AG08396 (cell line): ENCODE measurements at places on chromosomes 11 and 22.

GRCh38 chr22:41699264-41700107 lies at the start of gene MEI1:
TSS of gene MEI1 (plus strand) at chr22:41699503. CDS start at chr22:41699539, 36 bp downstream.
- DNase-seq = peak; percentile 96

- DNase-seq = no peak
Observed at GRCh38 chr11:70829134-70829885, 423.1 kb downstream of the SHANK2 start.

DNA sequence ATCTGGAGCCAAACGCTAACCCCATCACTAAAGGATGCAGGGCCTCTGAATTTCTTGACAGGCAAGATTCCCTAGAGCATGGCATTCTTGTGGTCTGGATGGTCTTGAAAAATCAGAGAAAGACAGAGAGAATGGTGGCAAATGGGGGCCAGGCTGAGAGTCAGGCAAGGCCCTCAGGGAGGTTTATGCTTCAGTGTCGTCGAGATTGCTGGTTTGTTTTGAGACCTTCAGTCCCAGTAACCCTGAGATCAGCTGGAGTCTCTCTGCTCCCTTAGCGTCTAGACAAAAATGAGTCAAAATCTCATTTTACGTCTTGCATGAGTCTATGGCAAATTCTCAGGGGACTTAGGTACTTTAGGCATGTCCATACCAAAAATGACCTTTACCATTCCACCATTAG lies 539.3 kb downstream of the SOX6 start:
- DNase-seq = no peak

DNA sequence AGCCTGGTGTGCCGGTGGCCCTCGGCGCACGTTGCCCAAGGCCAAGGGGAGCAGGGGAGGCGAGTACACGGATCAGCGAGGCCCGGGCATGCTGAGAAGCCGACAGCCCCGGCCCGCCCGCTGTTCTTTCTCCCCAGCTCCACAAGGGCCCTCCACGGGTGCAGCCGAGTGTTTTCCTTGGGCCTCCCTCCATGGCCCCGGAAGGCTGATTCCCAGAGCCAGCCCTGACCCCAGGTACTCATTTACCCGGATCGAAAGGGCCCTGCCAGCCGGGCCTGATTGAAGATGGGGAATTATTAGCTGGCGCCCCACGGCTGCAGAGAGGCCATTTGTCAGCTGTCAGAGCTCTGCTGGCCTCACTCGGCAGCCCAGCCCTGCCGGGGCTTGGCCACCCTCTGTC lies 53.1 kb downstream of the WNT7B start:
- no peak for DNase-seq

DNA sequence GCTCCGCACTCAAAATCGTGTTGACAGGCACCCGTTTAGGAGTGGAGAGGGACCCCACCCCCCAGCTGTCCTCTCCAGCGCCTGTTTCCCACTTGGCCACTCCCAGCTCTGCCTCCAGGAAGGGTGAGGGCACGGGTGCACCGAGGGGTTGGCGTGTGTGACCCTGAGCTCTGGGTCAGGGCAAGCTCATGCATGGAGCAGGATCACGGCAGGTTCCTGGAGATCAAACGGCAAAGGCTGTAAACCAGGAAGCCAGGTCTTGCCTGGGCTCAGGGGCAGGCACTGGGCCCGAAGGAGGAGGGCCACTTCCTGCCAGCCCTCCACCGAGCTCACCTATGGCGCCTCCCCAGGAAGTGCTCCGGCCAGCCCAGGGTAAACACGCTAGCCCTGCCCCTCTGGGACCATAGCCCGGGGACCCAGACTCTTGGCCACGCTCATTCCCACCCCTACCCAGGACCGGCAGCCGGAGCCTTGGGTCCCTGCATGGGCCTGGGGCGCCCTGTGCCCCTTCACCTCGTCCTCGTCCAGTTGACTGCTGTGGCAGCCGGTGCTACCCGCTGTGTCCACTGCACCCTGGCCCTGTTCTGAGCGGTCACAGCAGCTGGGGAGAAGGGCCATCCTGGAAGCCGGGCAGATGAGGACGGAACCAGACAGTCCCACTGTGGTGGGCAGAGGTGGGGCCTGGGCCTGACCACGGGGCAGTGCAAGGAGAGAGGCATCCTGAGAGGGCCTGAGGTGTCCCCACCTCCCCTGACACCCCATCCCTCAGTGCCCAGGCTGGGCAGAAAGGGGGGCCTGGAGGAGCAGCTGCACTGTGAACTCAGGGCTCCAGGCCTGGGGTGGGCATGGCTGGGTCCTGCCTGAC lies 1.0 kb upstream of the EPS8L2 start:
- no peak for DNase-seq

GRCh38 chr11:111423250-111423615 lies 44.2 kb upstream of the POU2AF1 start:
- no peak for DNase-seq

DNA sequence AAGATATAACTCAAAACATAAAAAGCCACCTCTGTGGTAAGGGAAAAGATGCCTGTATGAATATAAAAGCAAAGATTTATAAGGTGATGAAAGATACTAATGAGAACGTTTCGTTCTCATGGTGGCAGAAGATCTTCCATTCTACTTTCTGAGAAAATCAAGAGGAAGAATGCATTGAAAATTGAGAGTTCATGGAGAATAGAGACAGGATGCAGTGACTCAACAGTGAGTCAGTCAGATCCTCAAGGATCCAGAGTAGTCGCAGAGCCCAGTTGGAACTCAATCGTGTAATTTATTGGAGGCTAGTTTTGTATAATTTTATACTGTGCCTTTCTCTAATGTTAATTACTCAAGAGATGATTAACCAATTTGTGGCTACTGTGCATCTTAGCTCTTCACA lies 73.3 kb downstream of the ENTHD1 start:
- DNase-seq = peak; percentile 36

DNA sequence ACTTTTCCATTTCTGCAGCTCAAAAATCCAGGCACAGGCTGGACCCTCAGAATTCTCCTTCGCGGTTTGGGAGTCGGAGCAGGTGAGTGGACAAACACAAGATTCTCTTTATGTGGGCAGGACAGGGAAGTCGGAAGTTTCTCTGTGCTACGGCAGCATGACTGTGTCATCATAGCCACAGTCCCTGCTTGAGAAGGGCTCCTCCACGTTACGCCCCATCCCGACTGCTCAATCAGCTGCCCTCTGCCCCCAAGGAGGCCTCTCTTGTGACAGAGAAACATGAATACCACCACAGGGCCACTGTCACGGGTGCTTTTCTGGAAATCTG lies 89.0 kb upstream of the SHISAL1 start:
- DNase-seq = no peak

DNA sequence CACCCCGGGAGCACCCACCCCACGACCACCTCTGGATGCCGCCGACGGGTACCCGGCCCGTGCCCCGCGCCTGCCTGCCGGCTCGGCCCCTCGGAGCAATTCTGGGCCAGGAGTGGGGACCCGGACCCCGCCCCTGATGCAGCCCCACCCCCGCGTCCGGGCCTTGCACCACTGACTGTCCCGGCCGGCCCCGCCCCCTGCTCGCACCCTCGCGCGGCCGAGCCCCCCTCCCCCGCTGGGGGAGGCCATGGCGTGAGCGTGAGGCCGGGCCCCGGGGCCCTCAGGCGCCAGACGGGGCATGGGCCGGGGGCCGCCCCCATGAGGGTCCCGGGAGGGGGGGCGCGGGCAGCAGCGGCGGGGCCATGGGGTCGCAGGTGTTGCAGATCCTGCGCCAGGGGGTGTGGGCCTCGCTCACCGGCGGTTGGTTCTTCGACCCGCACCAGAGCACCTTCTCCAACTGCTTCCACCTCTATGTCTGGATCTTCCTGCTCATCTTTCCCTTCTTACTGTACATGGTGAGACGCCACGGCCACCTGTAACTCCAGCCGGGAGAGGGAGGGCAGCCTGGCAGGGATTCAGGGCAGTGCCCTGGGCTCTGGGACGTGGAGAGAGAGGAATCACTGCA lies 486 bp downstream of the PCNX3 start:
- peak; percentile 85 for DNase-seq

- DNase-seq = peak; percentile 89
Observed at GRCh38 chr11:69644071-69644961, 3.4 kb downstream of the CCND1 start.

DNA sequence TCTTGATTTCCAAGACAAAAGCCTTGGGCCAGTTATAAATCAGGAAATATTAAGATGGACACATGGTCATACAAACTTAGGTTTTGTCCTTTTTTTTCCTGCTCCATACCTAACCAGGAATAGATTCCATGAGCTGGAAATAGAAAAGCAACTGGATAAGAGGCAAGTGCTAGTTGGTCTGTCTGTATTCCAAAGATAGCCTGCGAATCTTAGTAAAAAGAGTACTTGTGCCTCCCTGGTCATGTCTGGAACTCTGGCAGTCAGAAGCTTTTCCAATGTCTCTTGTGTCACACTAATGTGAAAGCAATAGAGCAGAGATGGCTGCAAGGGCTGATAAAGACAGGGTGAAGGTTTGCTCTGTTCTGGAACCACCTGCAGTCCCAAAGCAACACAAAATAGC lies 590.2 kb upstream of the ANO5 start:
- no peak for DNase-seq

DNA sequence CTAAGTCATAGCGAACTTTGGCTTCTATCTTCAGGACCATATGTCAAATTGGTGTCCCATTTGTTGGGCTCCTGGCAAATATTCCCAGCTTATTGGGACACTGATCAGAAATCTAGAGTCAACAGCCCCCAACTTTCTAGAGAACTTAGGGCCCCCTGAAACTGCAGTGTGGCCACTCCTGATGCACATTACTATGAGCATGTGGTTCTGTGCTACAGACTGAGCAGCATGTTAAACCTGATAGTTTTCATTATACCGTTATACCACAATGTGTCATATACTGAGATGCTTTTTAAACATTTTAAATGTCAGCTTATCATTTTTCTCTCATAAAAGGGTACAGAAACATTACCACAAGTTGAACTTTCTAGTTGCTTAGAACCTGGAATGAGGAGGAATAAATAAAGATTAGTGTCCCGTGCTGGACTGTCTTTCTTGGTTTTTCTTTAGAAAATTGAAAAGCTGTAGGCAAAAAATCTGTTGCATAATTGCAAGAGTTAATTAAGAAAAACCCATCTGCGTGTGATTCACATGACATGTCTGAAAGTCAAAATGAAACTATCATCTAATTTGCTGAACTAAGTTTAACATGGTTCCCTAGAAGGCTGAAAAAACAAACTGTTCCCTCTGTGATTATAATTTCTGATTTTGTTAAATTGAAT lies 16.4 kb upstream of the CTSC start:
- no peak for DNase-seq

DNA sequence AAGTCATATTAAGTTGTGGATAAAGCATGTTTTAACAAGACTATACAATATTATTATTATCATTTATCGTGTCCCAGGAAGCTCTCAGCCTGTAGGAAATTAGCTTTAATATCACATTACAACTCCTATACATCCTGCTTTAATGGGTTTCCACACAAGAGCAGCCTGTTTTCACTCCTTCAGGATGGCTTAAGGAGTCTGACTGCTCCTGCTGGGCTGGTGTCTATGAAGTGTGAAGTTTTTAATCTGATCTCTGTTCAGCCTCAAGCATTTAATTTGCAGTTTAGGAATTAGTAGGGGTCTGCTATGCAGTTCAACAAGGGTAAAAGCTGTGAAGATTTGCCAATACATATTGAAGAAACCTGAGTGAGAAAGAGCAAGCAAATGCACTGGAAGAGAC lies 653.4 kb upstream of the LRRC4C start:
- DNase-seq = no peak

GRCh38 chr22:44395118-44396005 lies 82.6 kb upstream of the SHISAL1 start:
- DNase-seq = no peak

DNA sequence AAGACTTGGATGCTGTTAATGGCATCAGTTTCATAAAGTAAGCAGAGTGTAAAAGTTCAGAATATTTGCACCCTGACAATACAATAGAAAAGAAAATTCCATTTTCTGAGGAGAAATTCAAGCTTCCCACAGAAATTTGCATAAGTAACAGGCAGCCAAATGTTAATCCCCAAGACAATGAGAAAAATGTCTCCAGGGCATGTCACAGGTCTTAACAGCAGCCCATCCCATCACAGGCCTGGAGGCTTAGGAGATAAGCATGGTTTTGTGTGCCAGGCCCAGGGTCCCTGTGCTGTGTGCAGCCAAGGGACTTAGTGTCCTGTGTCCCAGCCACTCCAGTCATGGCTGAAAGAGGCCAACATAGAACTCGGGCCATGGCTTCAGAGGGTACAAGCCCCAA lies 347.6 kb downstream of the LUZP2 start:
- DNase-seq = no peak

GRCh38 chr22:22977479-22978200 lies 90.0 kb downstream of the IGLL5 start:
- no peak for DNase-seq

GRCh38 chr22:27170491-27170890 lies 513.1 kb downstream of the MIAT start:
- DNase-seq = peak; percentile 72

DNA sequence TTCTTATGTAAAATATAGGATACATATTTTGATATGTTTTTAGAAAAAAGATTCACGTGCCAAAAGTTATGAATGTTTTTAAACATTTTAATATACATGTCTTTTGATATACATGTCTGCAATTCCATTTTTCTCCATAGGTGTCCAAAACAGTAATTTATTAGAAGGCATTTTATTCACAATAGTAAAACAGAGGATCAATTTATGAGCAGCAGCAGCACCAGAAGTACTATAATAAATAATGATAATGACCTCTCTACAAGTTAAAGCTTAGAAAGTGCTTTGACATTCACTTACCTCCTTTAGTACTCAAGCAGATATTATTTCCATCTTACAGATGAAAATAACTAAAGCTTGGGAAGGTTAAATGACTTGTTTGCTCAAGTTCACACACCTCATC lies 96.7 kb upstream of the DBX1 start:
- no peak for DNase-seq

GRCh38 chr22:33984656-33985285 lies 64.5 kb upstream of the LARGE1 start:
- DNase-seq = no peak

GRCh38 chr11:128957202-128957482 lies 14.5 kb upstream of the TP53AIP1 start:
- DNase-seq = no peak

DNA sequence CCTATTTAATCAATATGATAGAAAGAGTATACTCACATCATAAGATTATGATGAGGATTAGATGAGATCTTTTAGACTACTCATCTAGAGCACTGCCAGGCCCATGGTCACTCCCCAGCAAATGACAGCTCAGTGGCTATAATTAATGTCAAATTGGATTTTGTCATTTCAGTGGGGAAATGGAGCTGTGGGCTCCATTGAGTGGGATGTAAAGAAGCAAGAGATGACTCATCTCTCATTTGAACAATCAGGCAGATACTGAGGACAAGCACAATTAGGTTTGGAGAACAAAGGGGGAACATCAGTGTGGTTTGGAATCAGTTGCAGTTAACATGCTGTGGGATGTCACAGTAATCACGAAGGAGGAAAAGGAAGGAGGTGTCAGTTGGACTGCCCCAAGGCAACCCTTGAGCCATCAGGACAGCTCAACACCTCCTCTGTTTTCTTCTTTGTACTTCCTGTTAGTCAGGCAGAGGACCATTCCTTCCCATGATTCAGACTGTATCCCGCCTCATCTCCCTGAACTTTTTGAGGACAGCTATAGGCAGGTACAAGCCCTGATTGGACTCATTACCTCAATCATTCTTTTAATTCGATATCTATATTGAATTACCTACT lies 473.7 kb upstream of the ISX start:
- DNase-seq = no peak

- DNase-seq = no peak
Observed at GRCh38 chr11:133835593-133836548, 9.4 kb downstream of the SPATA19 start.

GRCh38 chr11:102615077-102615893 lies 9.8 kb downstream of the MMP20 start:
- no peak for DNase-seq

- no peak for DNase-seq
Observed at GRCh38 chr22:49934160-49934890, 15.9 kb downstream of the CRELD2 start.

GRCh38 chr11:64858467-64859263 lies 14.2 kb upstream of the CDC42BPG start:
- no peak for DNase-seq
